Kidney (tissue), 22 donors: ENCODE measurements at places on chromosomes 11 and 22. TPM values are rescaled to one million over a fixed set of nuclear protein-coding genes. Genes with fewer than 3 reads are reported as not detected.

GRCh38 chr11:33670250-33671011 is 30.2 kb downstream of the C11orf91 start:
- H3K27ac ChIP-seq: no peak overlapping the region
- H3K4me1 ChIP-seq: no peaks in the 10 kb centered on the region
- H3K36me3 ChIP-seq: no peaks in the 10 kb centered on the region
- no peaks in the 10 kb centered on the region for H3K27me3 ChIP-seq

DNA sequence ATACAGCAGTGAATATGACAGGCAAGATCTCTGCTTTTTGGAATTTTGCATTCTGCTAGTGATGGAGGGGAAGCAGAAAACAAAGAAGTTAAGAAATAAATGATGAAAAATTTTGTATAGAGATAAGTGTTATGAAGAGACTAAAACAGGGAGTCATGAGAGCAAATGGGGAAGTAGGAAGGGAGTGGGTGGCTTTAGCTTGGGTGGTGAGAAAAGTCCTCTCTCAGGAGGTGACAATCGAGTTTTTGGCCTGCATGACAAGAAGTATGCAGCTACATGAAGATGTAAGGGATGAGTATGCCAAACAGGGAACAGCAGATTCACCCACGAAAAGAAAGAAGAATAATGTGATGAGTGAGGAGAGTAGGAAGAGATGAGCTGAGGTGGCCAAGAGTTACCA is 80.7 kb upstream of the MPPED2 start:
- no peaks in the 10 kb centered on the region for H3K27me3 ChIP-seq
- H3K4me3 ChIP-seq: no peak overlapping the region
- H3K27ac ChIP-seq: no peak overlapping the region
- H3K36me3 ChIP-seq: no peaks in the 10 kb centered on the region
- no peak for DNase-seq
- no peaks in the 10 kb centered on the region for H3K4me1 ChIP-seq

- no peaks in the 10 kb centered on the region for H3K4me1 ChIP-seq
- no peak overlapping the region for H3K27ac ChIP-seq
- no peak for DNase-seq
Observed at GRCh38 chr11:130042093-130042591, 27.6 kb upstream of the APLP2 start.

Gene CEP126
- total RNA-seq: 5.3 TPM

Gene NELL1
- 0.31 TPM for total RNA-seq

DNA sequence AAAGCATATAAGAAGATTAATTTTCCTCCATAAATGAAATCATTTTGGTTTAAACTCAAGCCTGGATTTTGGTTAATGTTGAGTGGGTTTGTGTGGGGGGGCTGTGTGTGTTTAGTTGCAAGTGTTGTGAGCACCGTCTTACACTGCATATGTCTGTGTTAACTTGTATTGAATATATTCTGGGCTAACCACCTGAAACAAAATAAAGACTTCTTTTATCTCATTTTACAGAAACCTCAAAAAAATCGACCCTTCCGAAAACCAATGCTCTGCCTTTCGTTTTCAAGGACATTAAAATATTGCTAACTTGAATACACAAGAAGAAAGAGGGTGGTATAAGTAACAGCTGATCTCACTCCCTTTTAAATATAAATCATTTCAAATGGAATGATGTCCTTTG is 192.2 kb upstream of the BLID start:
- no peaks in the 10 kb centered on the region for H3K27me3 ChIP-seq
- no peak overlapping the region for H3K4me3 ChIP-seq
- no peaks in the 10 kb centered on the region for H3K4me1 ChIP-seq
- H3K27ac ChIP-seq: no peak overlapping the region
- no peaks in the 10 kb centered on the region for H3K36me3 ChIP-seq
- no peak for DNase-seq

DNA sequence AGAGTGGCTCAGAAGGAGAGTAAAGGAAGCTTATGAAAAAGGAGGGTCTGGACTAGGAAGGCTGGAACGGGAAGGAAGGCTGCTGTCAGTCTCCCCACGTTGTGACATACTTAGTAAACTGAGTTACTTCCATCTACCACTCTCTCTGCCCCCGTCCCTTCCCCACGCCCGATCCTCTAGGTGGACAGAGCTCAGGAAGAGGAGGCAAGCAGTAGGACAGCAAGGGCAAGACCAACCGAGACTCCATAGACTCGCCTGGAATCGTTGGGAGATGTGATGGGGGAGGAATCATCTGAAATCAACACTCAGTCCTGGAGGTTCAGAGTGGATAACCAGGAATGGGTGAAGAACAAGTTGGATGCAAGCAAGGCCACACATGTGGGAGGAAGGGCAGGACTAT is 240.7 kb downstream of the BUD13 start:
- DNase-seq: no peak
- H3K4me3 ChIP-seq: no peak overlapping the region
- no peak overlapping the region for H3K27ac ChIP-seq
- H3K27me3 ChIP-seq: no peaks in the 10 kb centered on the region
- no peaks in the 10 kb centered on the region for H3K4me1 ChIP-seq
- H3K36me3 ChIP-seq: no peaks in the 10 kb centered on the region

Gene POU2AF2
- not detected for total RNA-seq

Gene APLNR
- 5.3 TPM for total RNA-seq

DNA sequence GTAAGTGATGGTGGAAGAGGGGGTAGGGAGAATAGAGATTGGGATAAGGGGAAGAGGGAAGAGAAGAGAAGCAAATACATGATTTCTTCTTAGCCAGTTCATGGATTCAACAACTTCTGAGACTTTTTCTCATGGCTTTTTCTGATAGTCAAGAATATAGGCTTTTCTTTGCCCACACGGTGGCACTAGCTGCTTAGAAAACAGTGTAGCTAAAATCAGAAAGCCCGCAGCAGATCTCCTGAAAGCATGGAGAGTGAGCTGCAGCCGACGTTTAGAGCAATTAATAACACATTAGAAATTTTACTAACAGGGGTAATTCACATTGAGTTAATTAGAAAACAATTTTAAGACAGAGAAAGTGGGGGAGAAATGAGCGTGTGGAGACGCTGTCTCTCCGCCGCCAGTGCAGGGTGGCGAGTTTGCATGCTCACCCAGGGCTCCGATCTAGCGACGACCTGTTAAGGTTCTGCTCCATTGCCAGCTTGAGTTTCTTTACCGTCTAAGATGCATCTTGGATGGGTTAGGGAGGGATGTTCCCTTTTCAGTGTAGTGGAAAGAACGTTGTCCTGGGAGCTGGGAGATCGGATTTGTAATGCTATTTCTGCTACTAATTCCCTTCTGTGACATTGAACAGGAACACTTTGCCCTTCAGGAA is 3.3 kb upstream of the RAG1 start:
- H3K4me1 ChIP-seq: no peaks in the 10 kb centered on the region
- H3K36me3 ChIP-seq: no peaks in the 10 kb centered on the region
- H3K27ac ChIP-seq: no peak overlapping the region

- H3K36me3 ChIP-seq: no peaks in the 10 kb centered on the region
- no peaks in the 10 kb centered on the region for H3K27me3 ChIP-seq
- no peak overlapping the region for H3K4me3 ChIP-seq
- no peak for DNase-seq
Observed at GRCh38 chr22:39962071-39962470, 1.9 kb downstream of the TMA7B start.

Gene C11orf97
- not detected for total RNA-seq

- no peaks in the 10 kb centered on the region for H3K36me3 ChIP-seq
- no peaks in the 10 kb centered on the region for H3K27me3 ChIP-seq
Observed at GRCh38 chr11:33774736-33775466, 581 bp upstream of the FBXO3 start.

Gene WNT7B
- total RNA-seq: 1.6 TPM

DNA sequence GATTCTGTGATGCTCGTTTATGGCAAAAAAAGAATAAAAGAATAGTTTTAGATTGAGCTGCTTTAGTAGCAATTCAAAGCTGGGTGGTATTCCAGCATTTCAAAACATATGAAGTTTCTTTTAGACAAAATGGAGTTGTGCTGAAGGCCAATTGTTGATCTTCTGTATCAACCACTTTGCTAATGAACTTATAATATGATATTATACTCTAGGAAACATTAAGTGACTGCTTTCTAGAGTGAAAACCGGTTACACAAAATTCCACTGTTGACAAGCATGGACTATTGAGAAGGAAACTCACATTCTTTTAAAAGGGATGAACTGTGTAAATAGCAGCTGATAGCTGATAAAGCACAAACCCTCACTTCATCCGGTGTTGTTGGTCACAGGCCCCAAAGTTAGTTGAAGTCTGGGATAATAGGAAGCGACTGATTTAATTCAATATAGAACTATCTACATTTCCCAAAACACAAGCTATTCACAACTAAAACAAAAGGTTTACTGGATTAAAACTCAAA is 255.1 kb downstream of the CADM1 start:
- no peak overlapping the region for H3K27ac ChIP-seq
- DNase-seq: no peak
- no peaks in the 10 kb centered on the region for H3K27me3 ChIP-seq
- no peak overlapping the region for H3K4me3 ChIP-seq
- peaks cover 5% of the 10 kb centered on the region for H3K4me1 ChIP-seq

- no peaks in the 10 kb centered on the region for H3K36me3 ChIP-seq
- no peaks in the 10 kb centered on the region for H3K4me1 ChIP-seq
- no peaks in the 10 kb centered on the region for H3K27me3 ChIP-seq
- no peak overlapping the region for H3K4me3 ChIP-seq
- H3K27ac ChIP-seq: no peak overlapping the region
Observed at GRCh38 chr11:60130496-60130895, 42.0 kb downstream of the MS4A2 start.

GRCh38 chr11:76234021-76234415 is 27.7 kb upstream of the WNT11 start:
- H3K4me1 ChIP-seq: no peaks in the 10 kb centered on the region
- H3K36me3 ChIP-seq: no peaks in the 10 kb centered on the region
- peak overlapping the region; percentile 84 for H3K4me3 ChIP-seq
- H3K27ac ChIP-seq: no peak overlapping the region

DNA sequence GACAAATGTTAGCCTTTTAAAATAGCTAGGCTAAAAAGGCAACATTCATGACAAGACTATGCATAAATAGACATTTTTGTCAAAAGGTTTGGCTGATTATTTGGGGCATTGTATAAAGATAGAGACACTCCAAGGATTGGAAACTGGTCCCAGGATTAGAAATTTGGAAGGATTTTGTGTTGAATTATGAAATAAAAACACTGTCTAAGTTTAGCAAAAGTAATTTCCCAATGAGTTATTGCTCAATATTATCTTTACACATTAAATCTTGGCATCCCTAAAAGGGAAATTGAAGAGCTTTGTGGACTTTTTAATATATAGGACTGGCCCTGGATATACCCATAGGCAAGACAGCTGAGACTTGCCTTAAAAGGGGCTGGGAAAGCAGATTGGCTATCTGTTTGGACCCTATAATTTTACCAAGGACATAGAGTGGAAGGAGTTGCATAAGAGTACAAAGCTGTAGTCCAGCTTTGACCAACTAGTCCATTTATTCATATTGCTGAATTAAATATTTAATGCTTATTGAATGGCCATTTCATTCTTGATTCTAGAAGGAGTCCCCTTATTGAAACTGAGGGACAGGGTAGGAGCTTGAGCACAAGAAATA is 382.7 kb downstream of the METTL15 start:
- H3K27ac ChIP-seq: no peak overlapping the region
- H3K4me1 ChIP-seq: no peaks in the 10 kb centered on the region
- H3K4me3 ChIP-seq: no peak overlapping the region
- no peaks in the 10 kb centered on the region for H3K27me3 ChIP-seq
- DNase-seq: no peak

Gene RFPL3
- total RNA-seq: not detected

DNA sequence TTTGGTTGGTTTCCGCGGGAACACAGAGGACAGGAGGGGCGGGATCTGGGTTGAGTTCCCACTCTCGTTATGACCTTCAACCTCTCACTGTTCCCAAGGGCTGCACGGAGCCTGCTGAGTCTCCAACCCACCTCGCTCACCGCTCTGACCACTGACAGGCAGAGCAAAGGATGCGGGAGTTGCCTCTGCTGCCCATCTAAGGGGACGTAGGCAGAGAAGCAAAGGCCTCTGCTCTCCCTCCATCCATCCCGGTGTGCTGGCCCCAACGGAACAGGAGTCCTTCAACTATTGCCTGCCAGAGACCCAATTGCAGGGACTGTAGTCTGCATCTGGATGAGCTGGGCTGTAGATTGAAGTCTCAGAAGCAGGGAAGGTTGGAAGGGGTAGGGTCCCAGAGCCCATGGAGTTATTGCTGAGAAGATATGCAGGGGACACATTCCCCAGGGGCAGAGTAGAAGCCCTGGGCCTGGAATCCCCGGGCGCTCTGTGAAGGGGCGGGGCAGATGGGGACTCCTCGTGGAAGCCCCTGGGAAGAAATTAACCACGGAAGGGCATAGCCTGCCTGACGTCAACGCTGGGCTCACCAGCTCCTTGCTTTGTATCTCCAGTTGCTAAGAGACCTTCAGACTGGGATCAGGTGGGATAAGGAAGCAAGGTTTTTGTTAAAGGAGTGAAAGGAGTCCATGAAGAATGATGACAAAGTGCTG is 12.7 kb upstream of the FXYD2 start:
- no peak for DNase-seq
- H3K27ac ChIP-seq: peak overlapping the region; percentile 61
- H3K4me1 ChIP-seq: peaks cover 14% of the 10 kb centered on the region
- H3K36me3 ChIP-seq: no peaks in the 10 kb centered on the region
- no peaks in the 10 kb centered on the region for H3K27me3 ChIP-seq

Gene RIN1
- total RNA-seq: 9.2 TPM

DNA sequence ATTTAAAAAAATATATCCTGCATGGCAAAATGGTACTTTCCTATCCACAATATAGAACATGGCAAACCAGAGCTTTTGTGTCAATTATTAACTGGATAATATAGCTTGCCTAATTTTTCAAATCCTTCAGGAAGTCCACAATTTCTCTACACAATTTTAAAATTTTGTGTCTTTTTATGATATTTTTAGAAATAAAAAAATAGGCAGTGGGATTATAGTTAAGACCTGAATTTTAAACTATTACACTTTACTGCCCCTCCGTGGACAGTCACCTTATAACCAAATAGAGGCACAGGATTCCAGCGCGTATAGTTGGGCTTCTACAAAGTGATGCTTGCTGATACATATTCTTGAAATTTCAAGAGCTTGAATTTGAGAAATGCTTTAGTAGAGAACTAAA is 2.1 kb upstream of the DMC1 start:
- DNase-seq: no peak
- peaks cover 2% of the 10 kb centered on the region for H3K4me1 ChIP-seq
- no peaks in the 10 kb centered on the region for H3K36me3 ChIP-seq
- H3K4me3 ChIP-seq: no peak overlapping the region

Gene MYBPC3
- 0.19 TPM for total RNA-seq

Gene CTSW
- total RNA-seq: 3.9 TPM

- no peaks in the 10 kb centered on the region for H3K36me3 ChIP-seq
- H3K4me3 ChIP-seq: no peak overlapping the region
- no peak overlapping the region for H3K27ac ChIP-seq
- no peak for DNase-seq
Observed at GRCh38 chr11:2267306-2267850, 3.0 kb downstream of the ASCL2 start.

- no peaks in the 10 kb centered on the region for H3K4me1 ChIP-seq
- H3K27me3 ChIP-seq: no peaks in the 10 kb centered on the region
- H3K27ac ChIP-seq: no peak overlapping the region
Observed at GRCh38 chr22:44883011-44883421, 126.8 kb downstream of the PHF21B start.

Gene CCDC116
- total RNA-seq: 0.22 TPM
